ENCODE measurements at places on chromosomes 13 and 19.

DNA sequence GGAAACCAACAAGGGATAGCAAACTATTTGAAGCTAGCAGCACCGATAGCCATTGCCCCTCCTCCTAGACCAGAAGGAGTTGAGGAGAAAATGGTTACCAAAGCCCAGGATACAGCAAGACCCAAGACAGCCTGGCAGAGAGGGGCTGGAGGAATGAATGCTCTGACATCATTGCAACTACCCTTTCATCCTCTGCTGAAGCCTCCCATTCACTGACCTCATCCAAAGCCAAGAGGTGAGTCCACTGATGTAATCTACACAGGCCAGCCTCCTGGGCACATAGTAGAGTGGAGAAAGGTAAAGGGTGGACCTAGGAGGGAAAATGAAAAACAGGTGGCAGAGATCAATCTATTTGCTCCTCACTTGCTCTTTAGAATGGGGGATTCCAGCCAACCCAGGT lies 42.7 kb upstream of the ZNF780A start:
- DNase-seq: no peak

- DNase-seq: peak; percentile 79
Observed at GRCh38 chr13:42041684-42042035, 6.8 kb upstream of the DGKH start.

DNA sequence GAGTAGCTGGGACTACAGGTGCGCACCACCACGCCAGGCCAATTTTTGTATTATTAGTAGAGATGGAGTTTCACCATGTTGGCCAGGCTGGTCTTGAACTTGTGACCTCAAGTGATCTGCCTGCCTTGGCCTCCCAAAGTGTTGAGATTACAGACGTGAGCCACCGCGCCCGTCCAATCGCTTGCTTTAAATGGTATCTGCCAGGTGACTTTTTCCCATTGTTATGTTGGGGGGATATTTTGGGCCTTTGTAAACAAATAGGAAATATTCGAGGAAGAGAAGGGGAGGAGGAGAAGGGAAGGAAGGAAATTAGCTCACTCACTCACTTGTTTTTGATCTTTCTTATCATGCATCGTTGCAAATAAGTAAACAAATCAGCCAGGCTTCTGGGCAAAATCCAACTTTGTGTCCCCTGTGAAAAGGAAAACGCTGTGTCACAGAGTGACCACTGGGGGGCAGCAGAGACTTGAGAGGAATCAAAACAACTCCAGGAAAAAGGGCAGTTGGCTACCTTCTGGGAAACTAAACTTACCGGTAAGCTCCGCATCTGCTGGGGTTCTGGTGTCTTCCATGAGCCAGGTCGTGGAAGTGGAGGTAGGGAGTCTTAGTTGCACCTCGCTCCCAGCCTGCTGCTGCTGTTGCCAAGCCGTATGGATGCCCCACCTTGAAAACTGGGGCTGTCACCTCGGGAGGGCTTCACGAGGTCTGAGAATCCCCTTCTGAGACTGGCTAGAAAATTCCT lies 9.3 kb upstream of the RANBP3 start:
- peak; percentile 86 for DNase-seq

- peak; percentile 71 for DNase-seq
Observed at GRCh38 chr19:2047449-2048103, 3.5 kb downstream of the MKNK2 start.

- DNase-seq: no peak
Observed at GRCh38 chr13:40230833-40231266, 435.6 kb downstream of the FOXO1 start.

DNA sequence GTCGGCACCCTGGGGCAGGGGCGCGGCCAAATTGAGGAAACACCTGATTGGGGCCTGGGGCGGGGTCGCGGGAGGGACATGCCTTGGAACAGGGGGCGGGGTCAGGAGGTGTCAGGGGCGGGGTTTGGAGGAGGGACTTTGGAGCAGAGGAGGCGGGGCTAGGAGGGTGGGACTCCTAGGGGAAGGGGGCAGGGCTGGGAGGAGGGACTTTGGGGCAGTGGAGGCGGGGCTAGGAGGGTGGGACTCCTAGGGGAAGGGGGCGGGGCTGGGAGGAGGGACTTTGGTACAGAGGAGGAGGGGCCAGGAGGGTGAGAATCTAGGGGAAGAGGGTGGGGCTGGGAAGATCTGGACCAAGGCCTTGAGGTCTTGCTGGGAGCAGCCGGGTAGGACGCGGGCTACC lies 21.9 kb downstream of the GRIN2D start:
- DNase-seq: peak; percentile 92

GRCh38 chr19:57282011-57282643 lies 1.8 kb downstream of the ZNF460 start:
- DNase-seq: no peak

- DNase-seq: no peak
Observed at GRCh38 chr19:17951990-17952976, 14.6 kb upstream of the KCNN1 start.

GRCh38 chr19:12555456-12555930 lies 4.2 kb upstream of the ZNF564 start:
- no peak for DNase-seq

DNA sequence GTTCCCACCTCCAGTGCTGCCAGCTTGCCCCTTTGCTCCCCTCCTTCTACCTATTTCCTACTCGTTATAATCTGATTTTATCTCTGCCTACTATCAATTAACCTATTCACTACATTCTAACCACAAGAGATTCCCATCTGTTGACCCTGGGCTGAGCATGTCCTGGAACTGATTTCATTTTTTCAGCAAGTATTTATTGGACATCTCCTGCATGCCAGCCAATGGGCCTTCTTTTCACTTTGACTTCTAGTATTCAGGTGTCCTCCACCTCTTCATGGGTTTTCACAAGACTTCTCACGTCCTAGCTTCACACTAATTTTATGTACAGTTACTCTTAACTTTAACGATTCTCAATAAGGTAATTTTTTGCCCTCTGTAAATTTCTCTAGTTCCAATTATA lies 282.7 kb upstream of the KLHL1 start:
- DNase-seq: no peak

DNA sequence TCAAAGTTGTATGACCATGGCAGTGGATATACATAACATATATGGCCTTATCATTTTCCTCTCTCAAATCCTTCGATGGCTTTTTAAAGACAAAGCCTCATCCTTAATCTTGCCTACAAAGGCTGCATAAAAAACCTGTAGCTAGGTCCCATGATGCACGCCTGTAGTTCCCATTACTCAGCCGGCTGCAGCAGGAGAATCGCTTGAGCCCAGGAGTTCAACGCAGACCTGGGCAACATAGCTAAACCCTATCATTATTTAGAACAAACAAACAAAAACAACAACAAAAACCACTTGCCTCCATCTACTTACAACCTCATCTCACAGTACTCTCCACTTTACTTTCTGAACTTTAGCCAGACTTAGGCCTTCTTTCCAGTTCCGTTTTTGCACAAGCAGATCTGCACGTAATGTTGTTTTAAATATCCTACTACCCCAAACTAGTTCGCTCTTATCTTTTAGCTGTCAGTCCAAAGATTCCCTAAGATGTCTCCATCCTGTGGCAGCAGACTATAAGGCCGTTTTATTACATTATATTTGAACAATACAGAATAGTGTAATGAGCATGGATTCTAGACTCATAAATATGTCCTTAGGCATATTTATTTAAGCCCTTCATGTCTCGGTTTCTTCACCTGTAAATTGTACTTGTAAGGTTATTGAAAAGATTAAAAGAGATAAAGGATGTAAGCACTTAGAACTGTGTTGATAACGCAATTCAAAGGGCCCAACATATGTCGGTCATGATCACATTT lies 969 bp upstream of the POMP start:
- DNase-seq: no peak

- DNase-seq: peak; percentile 85
Observed at GRCh38 chr19:38514812-38515633, 81.5 kb downstream of the RYR1 start.

- DNase-seq: no peak
Observed at GRCh38 chr13:110629735-110630134, 14.4 kb downstream of the NAXD start.

DNA sequence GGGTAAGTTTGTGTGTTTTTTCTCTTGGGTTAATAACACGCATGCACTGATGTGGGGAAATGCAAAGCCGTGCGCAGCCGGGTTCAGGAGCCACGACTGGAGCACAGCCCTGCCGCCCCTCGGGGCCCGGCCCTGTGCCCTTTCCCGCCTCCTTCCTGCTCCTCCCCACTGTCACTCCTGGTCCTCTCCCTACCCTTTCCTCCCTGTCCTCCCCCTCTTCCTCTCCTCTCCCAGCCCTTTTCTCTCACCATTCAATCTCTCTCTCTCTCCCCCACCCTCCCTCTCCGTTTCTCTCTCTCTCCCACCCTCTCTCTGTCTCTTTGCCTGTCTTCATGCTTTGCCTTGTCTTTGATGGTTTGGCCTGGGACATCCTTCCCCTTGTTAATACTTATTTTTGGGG lies 27.2 kb downstream of the PLEKHJ1 start:
- no peak for DNase-seq

- no peak for DNase-seq
Observed at GRCh38 chr19:42088471-42089190, 12.7 kb downstream of the ZNF574 start.

DNA sequence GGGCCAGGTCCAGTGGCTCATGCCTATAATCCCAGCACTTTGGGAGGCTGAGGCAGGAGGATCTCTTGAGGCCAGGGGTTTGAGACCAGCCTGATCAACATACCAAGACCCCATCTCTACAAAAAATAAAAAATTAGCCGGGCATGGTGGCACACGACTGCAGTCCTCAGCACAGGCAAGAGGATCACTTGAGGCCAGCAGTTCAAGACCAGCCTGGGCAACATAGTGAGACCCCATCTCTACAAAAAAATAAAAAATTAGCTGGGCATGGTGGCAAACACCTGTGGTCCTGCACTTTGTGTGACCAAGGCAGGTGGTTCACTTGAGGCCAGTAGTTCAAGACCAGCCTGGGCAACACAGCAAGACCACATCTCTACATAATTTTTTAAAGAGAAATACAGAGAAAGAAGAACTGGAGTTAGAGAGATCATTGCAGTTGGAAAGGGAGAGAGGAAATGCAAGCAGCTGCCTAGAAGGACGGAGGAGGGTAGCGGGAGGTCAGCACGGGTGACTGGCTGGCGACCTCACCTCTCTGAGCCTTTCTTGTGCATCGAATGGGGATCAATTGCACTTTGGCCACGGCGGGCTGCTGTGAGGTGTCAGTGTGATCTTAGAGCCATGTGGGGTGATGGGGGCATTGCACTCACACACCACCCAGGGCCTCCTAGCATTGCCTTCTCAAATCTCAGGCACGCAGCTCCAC lies 13.9 kb downstream of the BCAM start:
- DNase-seq: no peak

DNA sequence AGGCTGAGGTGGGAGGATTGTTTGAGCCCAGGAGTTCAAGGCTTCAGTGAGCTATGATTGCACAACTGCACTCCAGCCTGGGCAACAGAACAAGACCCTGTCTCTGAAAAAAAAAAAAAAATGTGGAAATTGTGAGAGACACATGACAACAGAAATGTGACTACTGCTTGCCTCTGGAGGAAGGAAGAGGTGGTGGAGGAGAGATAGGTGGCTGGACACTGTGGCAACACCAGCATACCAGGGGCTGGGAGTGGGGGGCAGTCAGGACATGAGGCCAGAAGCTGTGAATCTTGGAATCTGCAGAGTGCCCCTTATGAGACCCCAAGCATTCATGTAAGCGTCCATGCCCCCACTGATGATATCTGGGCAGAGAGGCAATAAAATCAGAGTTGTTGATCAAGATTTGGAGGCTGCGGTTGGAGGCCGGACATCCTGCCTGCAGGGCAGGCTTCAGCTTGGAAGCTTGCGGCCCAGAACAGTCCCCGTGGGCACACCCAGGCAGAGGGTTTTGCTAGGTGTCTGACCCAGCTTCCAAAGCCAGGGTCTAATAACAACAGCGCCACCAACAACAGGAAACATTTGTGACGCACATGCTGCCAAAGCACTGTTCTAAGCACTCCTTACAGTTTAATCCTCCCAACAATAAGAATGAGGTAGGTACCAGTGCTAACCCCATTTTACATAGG lies 16.9 kb downstream of the FAM187B start:
- DNase-seq: peak; percentile 31

Measured in islet precursor cell (in vitro differentiated cells).